ENCODE measurements at places on chromosomes 4 and X.

DNA sequence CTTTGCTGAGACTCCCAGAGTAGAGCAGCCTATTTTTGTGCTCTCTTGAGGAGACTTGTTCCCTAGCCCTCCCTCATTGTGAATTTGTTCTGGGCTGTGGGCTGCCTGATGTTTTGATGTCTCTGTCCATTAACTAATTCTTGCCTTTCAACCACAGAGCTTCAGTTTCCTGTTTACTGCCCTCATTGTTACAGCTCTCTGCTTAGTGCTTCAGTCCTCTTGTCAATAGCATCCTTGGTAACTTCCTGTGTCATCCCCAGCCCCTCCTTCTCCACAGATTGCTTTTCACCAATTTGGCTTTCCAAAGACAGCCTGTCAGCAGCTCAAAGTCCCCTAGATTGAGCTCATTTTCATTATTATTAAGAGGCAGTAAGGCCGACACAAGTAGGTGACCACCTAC lies 69.9 kb downstream of the COX7B2 start:
- DNase-seq = no peak

DNA sequence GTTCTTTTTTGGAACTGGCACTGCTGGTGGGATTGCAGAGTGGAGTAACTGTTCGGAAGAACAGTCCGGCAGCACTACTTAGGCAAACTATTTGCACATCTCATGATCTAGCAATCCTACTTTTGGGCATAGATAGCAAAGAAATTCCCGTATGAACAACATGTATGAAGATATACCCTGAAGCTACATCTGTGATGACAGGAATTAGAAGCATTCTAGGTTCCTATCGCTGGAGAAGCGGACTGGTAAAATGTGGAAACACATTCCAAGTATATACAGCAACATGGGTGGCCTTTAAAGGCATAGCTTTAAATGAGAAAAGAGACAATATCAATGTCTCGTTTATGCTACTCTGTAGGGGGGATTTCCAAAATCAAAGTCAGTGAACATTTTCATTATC lies 3.1 kb downstream of the DCAF16 start:
- DNase-seq = no peak

- no peak for DNase-seq
Measured at GRCh38 chr4:3449574-3450534, 8.1 kb downstream of the HGFAC start.

DNA sequence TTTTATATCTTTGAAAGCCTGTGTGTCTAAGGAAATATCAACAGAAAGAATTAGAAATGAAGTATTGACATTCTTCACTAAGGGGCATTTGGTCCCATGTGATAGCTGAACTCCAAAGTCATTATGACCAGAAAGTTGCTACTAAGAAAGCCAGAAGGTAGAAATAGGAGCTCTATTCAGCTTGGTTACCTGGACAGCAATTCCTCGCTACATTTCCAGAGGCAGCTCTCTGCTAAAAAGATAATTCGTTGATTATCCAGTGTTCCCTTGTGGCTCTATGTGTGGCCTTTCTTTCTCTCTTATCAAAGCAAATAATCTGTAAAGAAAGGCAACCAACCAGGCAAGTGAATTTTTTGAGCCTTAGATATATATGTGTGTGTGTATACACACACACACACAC lies 341.3 kb downstream of the ADGRL3 start:
- DNase-seq = no peak

DNA sequence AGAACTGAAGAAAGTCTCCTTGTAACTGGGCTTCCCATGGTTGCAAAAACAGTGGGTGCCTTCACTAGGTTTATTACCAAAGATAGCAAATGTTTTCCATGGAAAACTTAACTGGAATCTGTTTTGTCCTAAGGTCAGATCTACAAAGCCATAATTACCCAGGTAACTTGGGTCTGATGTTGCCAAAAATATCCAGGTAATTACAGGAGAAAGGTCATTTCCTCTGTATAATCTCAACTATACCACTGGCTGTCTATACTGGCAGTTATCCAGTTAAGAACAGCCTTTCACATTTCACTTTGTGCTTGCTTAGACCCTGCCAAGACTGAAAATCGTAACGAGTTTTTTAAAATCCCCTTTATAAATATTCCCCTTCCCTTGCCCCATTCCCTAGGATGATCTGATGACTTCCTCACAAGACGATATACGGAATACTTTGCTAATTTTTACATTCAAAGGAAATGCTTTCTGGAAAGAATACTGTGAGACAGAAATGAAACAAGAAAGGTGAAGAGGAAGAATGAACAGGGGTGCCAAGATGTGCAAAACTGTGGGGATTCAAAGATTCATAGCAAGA lies 105.5 kb downstream of the MAML3 start:
- DNase-seq = no peak

GRCh38 chr4:47837094-47837907 lies 566 bp downstream of the CORIN start:
- DNase-seq = no peak

GRCh38 chr4:161937596-161937995 lies 226.2 kb downstream of the FSTL5 start:
- DNase-seq = no peak

- no peak for DNase-seq
Measured at GRCh38 chr4:146212781-146213180, 1.6 kb upstream of the REELD1 start.

- DNase-seq = no peak
Measured at GRCh38 chrX:9874483-9874882, 88.3 kb downstream of the SHROOM2 start.

- DNase-seq = no peak
Measured at GRCh38 chrX:10749113-10749512, 128.7 kb upstream of the MID1 start.

- peak; percentile 64 for DNase-seq
Measured at GRCh38 chrX:129932016-129932820, 26.3 kb downstream of the UTP14A start.

- no peak for DNase-seq
Measured at GRCh38 chr4:13193662-13194061, 290.5 kb downstream of the RAB28 start.

DNA sequence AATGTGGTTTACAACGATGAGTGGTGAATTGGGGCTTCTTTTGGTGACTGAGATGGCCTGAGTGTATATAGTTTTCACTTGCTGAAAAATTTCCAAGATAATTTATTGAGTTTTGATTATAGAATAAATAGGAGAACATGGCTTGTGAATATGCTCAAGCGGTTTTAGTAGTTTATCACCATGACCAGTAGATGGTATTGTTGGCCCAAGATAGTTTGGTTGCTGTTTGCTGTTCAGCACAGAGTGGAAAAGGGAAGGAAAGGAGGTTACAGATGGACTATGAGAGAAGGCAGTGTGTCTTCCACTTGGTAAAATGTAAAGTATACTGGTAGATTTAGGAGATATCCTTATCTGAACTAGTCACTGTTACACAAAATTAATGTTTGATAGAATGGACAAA lies 55.8 kb upstream of the POU4F2 start:
- DNase-seq = no peak

- no peak for DNase-seq
Measured at GRCh38 chr4:136699905-136700304, 832.4 kb downstream of the PCDH18 start.

- DNase-seq = no peak
Measured at GRCh38 chr4:38610966-38611431, 53.0 kb upstream of the KLF3 start.

GRCh38 chrX:40109288-40110008 lies 11.7 kb upstream of the BCOR start:
- DNase-seq = no peak

GRCh38 chrX:97619499-97619898 lies 735.8 kb downstream of the RPA4 start:
- no peak for DNase-seq

DNA sequence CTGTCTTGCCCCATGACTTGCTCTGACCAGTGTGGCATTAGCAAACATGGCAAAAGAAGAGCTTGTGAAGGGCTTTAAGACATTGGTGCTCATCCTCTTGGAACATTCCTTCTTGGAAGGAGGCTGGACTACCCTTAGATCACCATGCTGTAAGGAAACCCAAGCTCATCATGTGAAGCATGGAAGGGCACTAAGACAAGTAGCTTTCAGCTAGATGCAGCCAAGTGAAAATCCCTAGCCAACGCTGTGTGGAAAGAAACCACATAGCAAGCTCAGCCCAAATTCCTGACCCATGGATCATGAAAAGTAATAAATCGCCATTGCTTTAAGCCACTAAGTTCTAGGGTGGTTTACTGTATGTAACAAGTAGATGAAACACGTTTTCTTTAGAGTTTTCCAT lies 12.4 kb upstream of the PACRGL start:
- DNase-seq = no peak

GRCh38 chr4:2744576-2745270 lies 11.4 kb downstream of the TNIP2 start:
- no peak for DNase-seq

DNA sequence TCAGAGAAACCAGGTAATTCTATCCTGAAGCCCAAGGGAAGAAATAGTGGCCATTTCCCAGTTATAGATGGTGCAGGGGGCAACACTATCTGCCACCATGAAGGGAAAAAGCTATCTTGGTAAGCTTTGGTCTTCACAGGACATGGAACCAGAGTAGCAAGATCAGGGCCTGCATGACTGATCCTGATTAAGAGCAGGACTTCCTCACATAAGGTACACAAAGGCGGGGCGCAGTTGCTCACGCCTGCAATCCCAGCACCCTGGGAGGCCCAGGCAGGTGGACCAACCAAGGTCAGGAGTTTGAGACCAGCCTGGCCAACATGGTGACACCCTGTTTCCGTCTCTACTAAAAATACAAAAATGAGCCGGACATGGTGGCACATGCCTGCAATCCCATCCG lies 148.4 kb upstream of the USP9X start:
- no peak for DNase-seq

DNA sequence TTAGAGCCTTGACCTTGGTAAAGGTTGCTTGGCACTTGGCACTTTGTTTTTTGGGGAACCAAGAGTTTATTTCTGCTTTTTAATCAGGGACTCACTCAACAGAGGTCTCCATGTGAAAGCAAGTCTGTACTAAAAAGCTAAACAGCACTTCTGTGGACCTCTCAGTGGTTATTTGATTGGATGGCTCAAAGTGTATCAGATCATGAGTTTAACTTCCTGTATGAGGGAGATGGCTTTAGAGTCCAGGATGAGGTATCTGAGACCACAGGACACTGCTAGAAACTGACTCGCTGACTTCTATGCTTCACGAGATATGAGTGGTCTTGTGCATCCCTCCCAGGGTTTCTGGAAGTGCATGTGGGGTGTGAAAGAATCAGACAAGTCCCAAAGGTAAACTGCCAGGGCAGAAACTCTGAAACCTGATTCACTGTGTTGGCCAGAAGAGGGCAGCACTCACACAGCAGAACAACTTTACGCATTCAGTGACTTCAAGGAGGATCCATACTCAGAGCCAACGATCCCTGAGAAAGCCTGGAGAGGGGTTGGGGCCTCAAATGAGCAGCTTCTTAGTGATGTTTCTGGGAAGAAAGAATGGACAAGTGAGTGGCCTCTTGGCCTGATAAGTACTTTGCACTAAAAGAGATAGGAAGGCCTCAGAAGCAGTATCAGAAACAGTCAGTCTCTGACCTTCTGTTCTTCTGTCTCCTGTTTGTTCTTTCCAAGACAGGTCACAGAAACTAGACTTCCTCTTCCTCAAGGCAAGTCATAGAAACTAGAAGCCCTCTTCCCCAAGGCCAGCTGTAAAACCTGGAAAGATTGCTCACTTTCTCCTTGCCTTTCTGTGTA lies 220.3 kb upstream of the CXCL13 start:
- DNase-seq = peak; percentile 10

DNA sequence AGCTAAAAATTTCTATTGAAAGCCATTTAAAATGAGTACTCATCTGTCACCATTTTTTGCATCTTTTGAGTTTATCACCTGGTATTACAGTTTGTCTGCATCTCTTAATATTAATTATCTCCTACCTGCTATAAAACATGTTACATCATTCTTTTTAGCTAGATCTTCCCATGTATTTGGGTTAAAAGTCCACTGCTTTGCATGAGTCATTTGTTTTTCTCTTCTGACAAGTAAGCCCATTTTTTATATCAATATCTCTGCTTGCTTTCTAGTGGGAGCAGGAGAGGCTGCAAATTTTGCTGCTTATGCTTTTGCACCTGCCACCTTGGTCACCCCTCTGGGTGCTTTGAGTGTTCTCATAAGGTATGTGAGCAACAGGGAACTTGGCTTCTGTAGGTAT lies 16.1 kb downstream of the NIPAL1 start:
- DNase-seq = no peak

DNA sequence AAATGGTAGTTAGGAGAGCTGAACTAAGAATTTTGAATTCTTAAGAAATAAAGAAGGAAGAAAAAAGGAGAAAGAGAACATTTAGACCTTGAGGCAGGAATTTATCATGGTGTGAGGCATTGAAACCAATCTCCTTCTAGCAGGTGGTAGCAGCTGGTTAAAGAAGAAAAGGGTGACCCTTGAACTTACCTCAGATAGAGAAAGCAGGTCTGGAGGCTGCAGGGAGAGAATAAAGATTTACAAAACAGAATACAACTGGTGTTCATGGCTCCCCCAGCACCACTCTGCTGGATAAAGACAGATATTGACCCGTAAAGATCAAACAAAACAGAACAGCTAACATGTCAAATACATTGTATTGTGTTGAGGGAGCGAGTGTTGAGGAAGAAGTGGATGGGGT lies 56.0 kb downstream of the NCAPG start:
- DNase-seq = no peak

- no peak for DNase-seq
Measured at GRCh38 chr4:123510221-123510620, 113.6 kb downstream of the SPRY1 start.

DNA sequence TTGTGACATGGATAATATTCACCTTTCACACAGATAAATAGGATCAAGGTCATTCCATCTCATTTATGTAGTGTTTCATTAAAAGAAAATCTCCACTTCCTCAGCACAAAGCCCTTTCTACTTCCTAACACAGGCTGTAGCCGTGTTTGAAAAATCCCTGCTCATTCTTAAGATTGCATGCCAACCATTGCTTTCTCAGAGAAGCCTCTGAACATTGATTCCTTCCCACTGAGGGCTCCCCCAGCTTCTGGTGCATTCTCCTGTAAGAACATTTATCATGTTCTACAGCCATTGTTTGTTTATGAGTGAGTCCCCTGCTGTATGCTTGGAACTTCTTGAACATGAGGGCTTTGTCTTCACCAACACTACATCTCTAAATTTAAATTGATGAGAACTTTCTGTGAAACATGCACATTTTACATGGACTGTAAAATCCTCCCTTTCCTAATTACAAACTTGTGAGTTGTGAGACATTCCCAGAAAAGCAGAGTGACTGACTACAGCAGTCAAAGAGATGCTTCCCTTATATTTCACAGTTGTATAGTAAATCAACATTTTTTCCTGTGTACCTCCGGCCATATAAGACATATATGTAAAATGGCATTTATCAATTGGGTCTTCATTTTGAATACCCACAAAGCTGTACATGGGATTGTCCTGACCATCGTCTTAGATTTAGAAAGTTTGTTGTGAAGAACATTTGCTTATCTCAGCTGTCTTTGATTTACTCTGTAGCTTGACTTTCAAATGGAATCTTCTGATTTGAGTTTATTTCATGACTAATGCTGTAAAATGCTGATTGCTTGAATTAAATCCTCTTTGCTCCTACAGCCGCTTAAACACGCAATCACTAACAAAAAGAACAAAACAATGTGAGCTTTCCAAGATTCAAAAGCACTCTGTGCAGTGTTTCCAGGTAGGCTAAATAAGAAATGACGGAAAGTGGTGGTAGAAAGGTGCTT lies 600.5 kb upstream of the SLIT2 start:
- DNase-seq = no peak

GRCh38 chr4:25486171-25486570 lies 109.1 kb downstream of the ANAPC4 start:
- DNase-seq = no peak
